ENCODE measurements at places on chromosomes 13 and 19. TPM values are rescaled to one million over a fixed set of nuclear protein-coding genes. Genes with fewer than 3 reads are reported as not detected.

Gene ZNF254
- total RNA-seq: 8.9 TPM

Gene CPB2
- total RNA-seq: not detected

Gene KIR2DL1
- total RNA-seq: not detected

Gene GPATCH1
- 8.0 TPM for total RNA-seq

Gene ZNF91
- 15.7 TPM for total RNA-seq

Gene ITGBL1
- total RNA-seq: 45.1 TPM

Measured in fibroblast of lung (primary cell).